ENCODE measurements at places on chromosomes 6 and 20. TPM values are rescaled to one million over a fixed set of nuclear protein-coding genes. Genes with fewer than 3 reads are reported as not detected.

MDFI gene
- 16.9 TPM for total RNA-seq

- peak overlapping the region; percentile 45 for H3K4me3 ChIP-seq
- peak; percentile 23 for DNase-seq
- no peaks in the 10 kb centered on the region for H3K4me1 ChIP-seq
Observed at GRCh38 chr20:44448753-44449546, 26.7 kb upstream of the TTPAL start.

DNA sequence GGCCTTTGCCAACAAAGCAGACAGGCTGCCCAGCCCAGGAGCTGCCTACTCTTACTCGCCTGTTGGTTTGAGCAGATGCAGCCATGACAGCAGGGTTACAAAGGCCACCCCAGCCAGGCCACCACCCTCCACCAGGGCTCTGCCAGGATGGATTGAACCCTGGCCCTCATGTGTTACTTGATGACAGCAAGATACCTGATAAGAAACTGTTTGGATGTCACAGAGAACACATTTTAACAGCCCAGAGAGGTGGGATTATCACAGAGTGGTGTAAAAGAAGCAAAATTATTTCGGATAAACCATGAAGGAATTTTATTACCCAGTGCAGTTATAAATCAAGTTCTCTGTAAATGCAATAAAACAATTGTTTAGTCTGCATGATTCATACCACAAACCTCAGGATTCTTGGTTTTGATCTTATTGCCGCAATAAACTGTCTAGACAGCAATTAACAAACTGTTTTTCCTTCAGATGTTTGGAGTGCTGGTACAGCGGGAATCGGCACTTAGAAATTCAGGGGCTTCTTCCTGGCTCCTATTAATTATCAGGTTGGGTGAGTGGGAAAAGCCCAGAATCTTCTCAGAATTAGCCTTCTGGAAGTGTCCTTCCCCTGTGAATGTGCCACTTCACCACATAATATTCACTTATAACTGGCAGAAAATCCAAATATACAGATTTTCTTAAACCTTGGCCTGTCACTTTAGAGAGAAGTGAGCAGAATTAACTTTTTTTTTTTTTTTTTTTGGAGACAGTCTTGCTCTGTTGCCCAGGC is 58.0 kb upstream of the SALL4 start:
- peak; percentile 27 for DNase-seq
- H3K27me3 ChIP-seq: no peaks in the 10 kb centered on the region
- no peaks in the 10 kb centered on the region for H3K4me1 ChIP-seq

GRCh38 chr6:109706513-109706912 is 15.4 kb downstream of the FIG4 start:
- H3K4me1 ChIP-seq: no peaks in the 10 kb centered on the region
- H3K27me3 ChIP-seq: no peaks in the 10 kb centered on the region
- no peak overlapping the region for H3K4me3 ChIP-seq
- H3K36me3 ChIP-seq: no peaks in the 10 kb centered on the region

- H3K27me3 ChIP-seq: no peaks in the 10 kb centered on the region
- peaks cover 2% of the 10 kb centered on the region for H3K4me1 ChIP-seq
- no peak for DNase-seq
Observed at GRCh38 chr6:52550870-52551269, 26.0 kb downstream of the TRAM2 start.

- H3K4me3 ChIP-seq: no peak overlapping the region
- no peaks in the 10 kb centered on the region for H3K36me3 ChIP-seq
- no peaks in the 10 kb centered on the region for H3K27me3 ChIP-seq
Observed at GRCh38 chr6:138973466-138974153, 14.4 kb downstream of the REPS1 start.

SLC13A3 gene
- 31.5 TPM for total RNA-seq

- H3K27ac ChIP-seq: no peak overlapping the region
- H3K4me1 ChIP-seq: no peaks in the 10 kb centered on the region
- DNase-seq: no peak
- H3K27me3 ChIP-seq: no peaks in the 10 kb centered on the region
Observed at GRCh38 chr6:146149770-146150169, 120.9 kb downstream of the GRM1 start.

- H3K27ac ChIP-seq: no peak overlapping the region
- H3K4me1 ChIP-seq: no peaks in the 10 kb centered on the region
- no peak for DNase-seq
Observed at GRCh38 chr6:113181164-113181563, 676.0 kb upstream of the MARCKS start.

DNA sequence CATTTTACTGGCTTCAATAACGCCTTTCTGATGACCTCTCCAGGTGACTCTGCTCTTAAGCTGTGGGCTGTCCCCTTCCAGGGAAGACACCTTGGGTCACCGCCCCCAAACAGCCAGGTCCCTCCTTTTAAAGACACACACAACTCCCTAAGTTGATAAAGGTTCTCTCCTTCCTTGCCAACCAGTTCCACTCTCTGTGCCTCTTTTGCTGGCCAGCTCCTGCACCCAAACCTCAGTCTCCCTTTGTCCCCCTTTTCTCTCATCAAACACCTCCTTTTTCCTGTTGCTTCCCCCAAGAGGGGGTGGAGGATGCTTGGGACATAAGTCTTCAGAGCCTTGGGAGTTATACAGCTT is 1.0 kb downstream of the NCOA6 start:
- H3K27me3 ChIP-seq: no peaks in the 10 kb centered on the region
- H3K4me3 ChIP-seq: peak overlapping the region; percentile 96
- no peaks in the 10 kb centered on the region for H3K36me3 ChIP-seq
- peaks cover 2% of the 10 kb centered on the region for H3K4me1 ChIP-seq
- peak; percentile 76 for DNase-seq
- peak overlapping the region; percentile 81 for H3K27ac ChIP-seq

NINL gene
- 25.2 TPM for total RNA-seq

TRMT6 gene
- total RNA-seq: 12.3 TPM

TMEM74B gene
- total RNA-seq: 0.54 TPM

DNA sequence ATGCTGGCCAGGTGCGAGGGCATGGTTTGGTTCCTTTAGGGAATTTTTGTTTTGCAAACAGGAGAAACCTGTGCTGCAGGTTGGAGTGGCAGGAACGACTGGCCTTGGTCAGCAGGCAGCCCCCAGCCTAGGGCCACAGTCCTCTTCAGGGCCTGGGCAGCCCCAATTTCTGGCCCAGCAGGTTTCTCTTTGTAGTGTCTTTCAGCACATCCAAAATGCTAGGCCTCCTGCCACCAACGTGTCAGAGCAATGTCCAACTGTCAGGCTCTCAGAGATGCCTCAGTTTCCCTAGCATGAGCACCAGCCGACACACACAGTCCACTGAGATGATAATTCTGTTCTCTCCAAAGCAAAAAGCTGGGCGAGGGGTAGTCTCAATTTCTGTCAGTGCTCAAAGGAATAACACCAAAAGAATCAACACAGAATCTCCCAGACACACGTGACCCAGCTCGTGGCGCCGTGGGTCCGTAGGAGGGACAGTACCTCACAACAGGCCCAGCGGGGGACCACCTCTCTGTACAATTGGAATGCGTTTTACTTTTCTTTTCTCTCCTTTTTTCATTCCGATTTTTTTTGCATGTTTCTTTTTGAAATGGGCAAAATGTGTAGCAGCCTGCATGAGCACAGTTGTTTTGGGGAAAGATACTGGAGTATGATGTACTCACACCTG is 125.9 kb downstream of the TAF4 start:
- peak; percentile 35 for DNase-seq
- no peaks in the 10 kb centered on the region for H3K4me1 ChIP-seq
- no peaks in the 10 kb centered on the region for H3K36me3 ChIP-seq

DNA sequence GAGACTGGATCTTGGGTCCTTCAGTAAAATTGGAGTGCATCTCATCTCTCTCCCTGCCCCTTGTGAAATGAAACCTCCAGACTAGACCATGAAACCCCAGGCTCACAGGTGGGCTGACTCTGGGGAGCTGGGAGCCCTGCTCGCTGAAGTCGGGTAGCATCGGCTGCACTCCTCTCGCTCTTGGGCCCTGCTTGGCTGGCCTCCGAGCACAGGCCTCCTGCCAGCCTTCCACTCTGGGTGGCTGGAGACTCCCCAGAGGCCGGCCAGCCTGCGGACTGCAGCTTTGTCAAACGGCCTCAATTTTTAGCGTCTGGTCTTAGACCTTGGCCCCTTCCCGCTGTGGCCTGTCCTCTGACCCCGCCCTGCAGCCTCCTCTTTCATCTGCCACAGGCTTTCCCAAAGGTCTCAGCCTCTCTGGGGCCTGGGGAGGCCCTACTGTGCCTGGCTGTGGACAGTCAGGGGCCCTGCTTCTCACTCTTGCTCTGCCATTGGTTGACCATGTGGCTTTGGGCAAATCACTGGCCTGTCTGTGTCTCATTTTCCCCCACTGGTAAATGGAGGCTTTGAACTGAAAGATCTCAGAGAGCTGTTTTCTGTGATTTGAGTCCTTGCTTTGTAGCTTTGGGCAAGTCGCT is 45.1 kb downstream of the SRC start:
- no peaks in the 10 kb centered on the region for H3K4me1 ChIP-seq
- H3K27ac ChIP-seq: no peak overlapping the region
- no peak overlapping the region for H3K4me3 ChIP-seq
- DNase-seq: peak; percentile 52
- no peaks in the 10 kb centered on the region for H3K27me3 ChIP-seq

- H3K27me3 ChIP-seq: no peaks in the 10 kb centered on the region
- no peak overlapping the region for H3K4me3 ChIP-seq
- H3K36me3 ChIP-seq: no peaks in the 10 kb centered on the region
- no peaks in the 10 kb centered on the region for H3K4me1 ChIP-seq
Observed at GRCh38 chr6:125104425-125104824, 49.1 kb upstream of the TPD52L1 start.

DNA sequence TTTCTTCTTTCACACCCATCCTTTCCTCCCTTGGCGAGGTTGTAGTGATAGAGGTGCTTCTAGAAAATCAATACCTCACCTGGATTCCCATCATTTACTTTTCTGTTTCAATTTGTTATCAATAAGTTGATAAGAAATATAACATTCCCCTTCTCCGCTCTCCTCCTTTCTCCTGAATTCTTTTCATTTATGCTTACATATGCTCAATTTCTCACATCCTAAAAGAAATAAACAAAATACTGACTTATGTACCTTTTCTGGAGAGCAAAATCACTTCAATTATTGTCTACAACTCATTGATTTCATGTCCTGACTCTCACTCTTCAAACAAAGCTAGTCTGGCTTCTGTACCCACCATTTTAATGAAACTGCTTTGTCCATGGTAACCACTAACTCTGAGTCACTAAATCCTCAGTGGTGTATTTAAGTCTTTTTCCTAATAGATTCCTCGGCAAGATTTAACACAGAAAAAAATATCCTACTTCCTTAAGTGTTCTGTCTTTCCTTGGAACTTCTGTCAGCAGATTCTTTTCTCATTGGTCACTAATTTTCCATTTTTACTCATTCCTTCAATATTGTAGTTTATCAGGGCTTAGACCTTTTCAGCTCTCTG is 289.6 kb downstream of the RFPL4B start:
- H3K4me1 ChIP-seq: no peaks in the 10 kb centered on the region
- no peaks in the 10 kb centered on the region for H3K27me3 ChIP-seq
- H3K27ac ChIP-seq: no peak overlapping the region
- H3K4me3 ChIP-seq: no peak overlapping the region

DNA sequence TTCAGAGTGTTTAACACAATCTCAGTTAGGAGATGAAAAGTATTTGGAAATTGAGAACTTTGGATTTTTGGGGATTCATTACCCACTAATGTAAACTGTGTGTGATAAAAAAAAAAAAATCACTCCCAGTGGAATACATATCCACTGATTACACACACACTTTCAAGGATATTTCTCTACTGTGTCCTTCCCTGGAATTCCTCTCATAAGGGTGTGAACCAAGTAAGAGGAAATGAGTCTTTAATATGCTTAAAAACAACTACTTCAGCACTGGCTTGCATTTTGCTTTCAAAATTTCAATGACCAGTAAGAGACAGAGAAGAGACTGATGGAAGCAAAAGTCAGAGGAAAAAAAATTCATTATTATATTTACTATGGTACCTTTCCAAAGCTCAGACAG is 24.5 kb upstream of the MYCT1 start:
- H3K27ac ChIP-seq: no peak overlapping the region
- no peak overlapping the region for H3K4me3 ChIP-seq
- no peaks in the 10 kb centered on the region for H3K27me3 ChIP-seq
- H3K36me3 ChIP-seq: no peaks in the 10 kb centered on the region
- DNase-seq: no peak

GRCh38 chr6:142326540-142326939 is 24.7 kb downstream of the ADGRG6 start:
- DNase-seq: no peak
- H3K27me3 ChIP-seq: no peaks in the 10 kb centered on the region
- no peaks in the 10 kb centered on the region for H3K4me1 ChIP-seq
- H3K36me3 ChIP-seq: no peaks in the 10 kb centered on the region
- no peak overlapping the region for H3K4me3 ChIP-seq

- no peak overlapping the region for H3K4me3 ChIP-seq
- no peak for DNase-seq
- H3K4me1 ChIP-seq: no peaks in the 10 kb centered on the region
- no peaks in the 10 kb centered on the region for H3K36me3 ChIP-seq
- H3K27ac ChIP-seq: no peak overlapping the region
- H3K27me3 ChIP-seq: no peaks in the 10 kb centered on the region
Observed at GRCh38 chr20:23456409-23456808, 3.7 kb upstream of the CST11 start.

DNA sequence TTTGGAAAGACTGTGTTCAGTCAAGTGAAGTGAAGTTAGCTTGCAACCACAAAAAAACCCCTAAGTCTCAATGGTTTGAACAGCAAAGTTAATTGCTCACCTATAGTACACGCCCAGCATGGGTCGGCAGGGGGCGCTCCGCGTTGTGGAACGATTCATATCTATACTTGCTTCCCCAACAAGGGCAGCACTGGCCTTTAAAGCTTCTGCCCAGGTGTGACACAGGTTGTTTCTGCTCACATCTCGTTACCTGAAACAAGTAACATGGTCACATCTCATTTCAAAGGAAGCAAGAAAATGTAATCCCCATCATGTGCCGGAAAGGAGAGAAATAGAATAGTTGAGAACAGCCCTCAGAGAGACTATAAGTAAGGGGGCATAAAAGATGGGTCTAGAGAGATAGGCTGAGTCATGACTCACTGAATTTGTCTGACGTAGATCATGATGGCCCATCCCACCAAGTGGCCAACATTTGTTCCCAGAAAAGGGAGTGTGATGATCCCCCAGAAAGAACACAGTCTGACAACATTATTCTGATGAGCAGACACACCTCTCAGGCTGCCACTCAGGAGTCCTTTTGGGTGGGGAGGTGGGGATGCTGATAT is 29.0 kb downstream of the HNF4A start:
- peaks cover 2% of the 10 kb centered on the region for H3K36me3 ChIP-seq
- H3K27ac ChIP-seq: no peak overlapping the region
- no peaks in the 10 kb centered on the region for H3K4me1 ChIP-seq
- no peaks in the 10 kb centered on the region for H3K27me3 ChIP-seq

ASIP gene
- total RNA-seq: not detected

HLA-DRA gene
- total RNA-seq: 607 TPM

DNA sequence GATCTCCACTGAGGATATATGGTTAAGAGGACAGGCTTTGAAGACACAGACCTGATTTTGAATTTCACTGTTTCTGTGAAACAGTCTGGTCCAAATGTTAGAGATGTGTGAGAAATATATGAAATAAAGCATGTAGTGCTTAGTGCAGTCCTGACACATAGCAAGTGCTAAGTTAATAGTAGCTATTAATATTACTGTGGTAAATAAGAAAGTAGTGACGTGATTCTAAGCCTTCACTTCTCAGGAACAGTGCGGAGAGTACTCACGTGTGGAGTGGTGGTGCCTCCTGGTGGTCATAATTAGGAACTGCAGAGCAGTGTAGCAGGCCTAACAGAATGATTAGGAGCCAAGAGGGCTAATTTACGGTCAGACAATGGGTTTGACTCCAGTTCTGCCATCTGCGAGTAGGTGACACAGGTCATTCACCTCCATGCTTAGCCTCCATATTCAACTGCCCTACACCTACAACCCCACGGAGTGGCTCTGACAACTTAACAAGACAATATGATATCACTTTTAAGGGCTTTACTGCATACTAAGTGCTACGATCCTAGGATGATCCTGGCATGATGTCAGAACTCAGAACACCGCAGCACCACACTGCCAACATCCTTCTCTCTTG is 106.2 kb downstream of the JPH2 start:
- H3K27ac ChIP-seq: no peak overlapping the region
- no peak overlapping the region for H3K4me3 ChIP-seq
- H3K4me1 ChIP-seq: peaks cover 5% of the 10 kb centered on the region

SCRT2 gene
- total RNA-seq: not detected
